ENCODE measurements at places on chromosomes 7 and 10. TPM values are rescaled to one million over a fixed set of nuclear protein-coding genes. Genes with fewer than 3 reads are reported as not detected.

Gene ERVW-1
- not detected for total RNA-seq

Gene RASA4
- 6.1 TPM for total RNA-seq

DNA sequence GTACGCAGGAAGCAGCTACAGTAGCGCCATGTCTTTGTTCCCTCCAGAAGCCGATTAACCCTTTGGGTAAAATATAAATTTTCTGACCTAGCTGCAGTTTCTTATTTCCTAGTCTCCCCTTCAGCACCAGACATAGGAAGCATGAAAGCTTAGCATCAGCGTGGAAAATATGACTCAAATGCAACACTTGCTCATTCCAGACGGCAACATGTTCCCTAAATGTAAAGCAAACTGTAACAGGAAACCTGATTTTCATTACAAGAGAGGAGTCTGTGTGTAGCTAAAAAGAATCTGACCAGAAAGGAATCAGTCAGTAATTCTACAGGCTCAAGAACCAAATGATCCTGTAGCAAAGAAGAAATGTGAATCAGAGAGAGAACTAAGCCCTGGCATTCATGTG, 219.2 kb downstream of the C7orf25 start:
- DNase-seq, result no peak

Gene RET
- total RNA-seq, result 2.7 TPM

- no peak for DNase-seq
These were observed 228.2 kb downstream of the CHRM2 start for GRCh38 chr7:137096607-137097006.

DNA sequence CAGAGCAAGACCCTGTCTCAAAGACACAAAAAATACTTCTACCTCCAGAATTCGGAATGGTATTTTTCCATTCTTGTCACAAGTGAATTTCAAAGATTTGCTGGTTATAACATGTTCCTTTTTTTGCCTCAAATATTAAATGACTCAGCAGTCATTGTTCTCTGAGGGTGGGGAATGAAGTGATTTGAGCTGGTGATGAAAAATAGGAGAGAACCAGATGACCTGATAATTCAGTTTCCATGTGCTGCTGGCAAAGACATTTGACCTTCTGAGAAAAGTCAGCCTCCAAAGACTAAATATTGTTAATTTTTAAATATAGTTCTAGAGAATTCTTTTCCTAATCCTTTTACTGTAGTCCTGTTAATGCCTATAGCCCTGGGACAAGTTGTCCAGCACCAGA, 78.9 kb downstream of the CACNB2 start:
- DNase-seq, result no peak

Gene NEUROD6
- total RNA-seq, result not detected

DNA sequence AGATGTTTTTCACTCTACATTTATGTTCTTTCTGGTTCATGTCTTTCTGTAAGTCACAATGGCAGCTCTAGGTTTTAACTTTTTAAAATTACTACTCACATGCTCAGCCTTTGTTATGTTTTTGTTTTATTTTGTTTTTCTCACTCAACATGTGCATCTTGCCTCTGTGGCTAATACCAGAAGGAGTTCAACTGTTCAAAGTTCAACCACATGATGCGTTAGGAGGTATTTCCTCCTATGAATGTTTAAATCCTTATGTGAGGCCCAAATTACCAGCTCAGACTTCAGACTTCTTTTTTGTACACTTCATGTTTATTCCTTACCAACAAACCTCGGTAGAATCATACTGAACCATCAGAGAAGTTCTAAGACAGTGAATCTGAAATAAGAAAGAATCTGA, 151.6 kb downstream of the MALRD1 start:
- no peak for DNase-seq

Gene SPOCK2
- 3.2 TPM for total RNA-seq

- DNase-seq, result peak; percentile 92
These were observed 249.8 kb upstream of the VSTM2A start for GRCh38 chr7:54292171-54292925.

Gene VSIR
- 0.46 TPM for total RNA-seq

Measured in neural progenitor cell (in vitro differentiated cells).